ENCODE measurements at places on chromosomes 3 and 15. TPM values are rescaled to one million over a fixed set of nuclear protein-coding genes. Genes with fewer than 3 reads are reported as not detected.

The FBN1 gene
- 249 TPM for total RNA-seq

DNA sequence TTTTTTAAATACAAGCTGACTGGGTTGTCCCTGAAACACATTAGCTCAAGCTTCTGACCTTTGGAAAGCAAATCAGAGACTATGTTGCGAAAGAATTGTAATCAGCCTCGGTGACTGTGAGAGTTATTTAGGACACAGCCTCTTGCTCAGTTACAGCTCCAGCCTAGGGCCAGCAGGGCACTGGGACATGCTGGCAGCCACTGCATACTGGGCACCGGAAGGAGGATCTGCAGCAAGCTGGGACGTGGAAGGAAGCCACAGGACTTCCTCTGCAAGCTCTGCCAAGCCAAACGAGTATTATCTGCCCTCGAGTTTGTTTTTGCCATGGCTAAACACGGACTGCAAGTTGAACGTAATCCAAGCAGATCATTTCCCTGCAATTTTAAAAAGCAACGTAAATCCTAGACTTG is 24.4 kb upstream of the COPG1 start:
- no peaks in the 10 kb centered on the region for H3K27me3 ChIP-seq
- H3K4me3 ChIP-seq, result no peak overlapping the region
- no peak for DNase-seq
- H3K4me1 ChIP-seq, result peaks cover 4% of the 10 kb centered on the region
- no peaks in the 10 kb centered on the region for H3K36me3 ChIP-seq

DNA sequence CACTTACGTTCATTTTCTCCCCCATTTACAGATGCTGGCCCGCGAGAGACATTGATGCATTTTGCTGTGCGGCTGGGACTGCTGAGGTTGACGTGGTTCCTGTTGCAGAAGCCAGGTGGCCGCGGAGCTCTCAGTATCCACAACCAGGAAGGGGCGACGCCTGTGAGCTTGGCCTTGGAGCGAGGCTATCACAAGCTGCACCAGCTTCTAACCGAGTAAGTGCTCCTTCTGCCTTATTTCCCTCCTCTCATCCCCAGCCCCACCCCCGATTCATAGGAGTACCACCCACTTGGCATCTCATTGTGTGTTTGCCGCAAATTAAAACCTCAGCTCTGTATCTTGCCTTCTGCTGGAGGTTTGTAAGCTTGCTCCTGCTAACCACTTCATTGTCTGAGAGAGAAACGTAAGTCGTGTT is 163.3 kb downstream of the AKAP13 start:
- no peaks in the 10 kb centered on the region for H3K4me1 ChIP-seq
- H3K27me3 ChIP-seq, result no peaks in the 10 kb centered on the region
- H3K4me3 ChIP-seq, result no peak overlapping the region
- DNase-seq, result peak; percentile 90

GRCh38 chr3:14335774-14336748 is 66.3 kb upstream of the SLC6A6 start:
- DNase-seq, result no peak
- no peaks in the 10 kb centered on the region for H3K36me3 ChIP-seq
- H3K27me3 ChIP-seq, result no peaks in the 10 kb centered on the region
- no peaks in the 10 kb centered on the region for H3K4me1 ChIP-seq

DNA sequence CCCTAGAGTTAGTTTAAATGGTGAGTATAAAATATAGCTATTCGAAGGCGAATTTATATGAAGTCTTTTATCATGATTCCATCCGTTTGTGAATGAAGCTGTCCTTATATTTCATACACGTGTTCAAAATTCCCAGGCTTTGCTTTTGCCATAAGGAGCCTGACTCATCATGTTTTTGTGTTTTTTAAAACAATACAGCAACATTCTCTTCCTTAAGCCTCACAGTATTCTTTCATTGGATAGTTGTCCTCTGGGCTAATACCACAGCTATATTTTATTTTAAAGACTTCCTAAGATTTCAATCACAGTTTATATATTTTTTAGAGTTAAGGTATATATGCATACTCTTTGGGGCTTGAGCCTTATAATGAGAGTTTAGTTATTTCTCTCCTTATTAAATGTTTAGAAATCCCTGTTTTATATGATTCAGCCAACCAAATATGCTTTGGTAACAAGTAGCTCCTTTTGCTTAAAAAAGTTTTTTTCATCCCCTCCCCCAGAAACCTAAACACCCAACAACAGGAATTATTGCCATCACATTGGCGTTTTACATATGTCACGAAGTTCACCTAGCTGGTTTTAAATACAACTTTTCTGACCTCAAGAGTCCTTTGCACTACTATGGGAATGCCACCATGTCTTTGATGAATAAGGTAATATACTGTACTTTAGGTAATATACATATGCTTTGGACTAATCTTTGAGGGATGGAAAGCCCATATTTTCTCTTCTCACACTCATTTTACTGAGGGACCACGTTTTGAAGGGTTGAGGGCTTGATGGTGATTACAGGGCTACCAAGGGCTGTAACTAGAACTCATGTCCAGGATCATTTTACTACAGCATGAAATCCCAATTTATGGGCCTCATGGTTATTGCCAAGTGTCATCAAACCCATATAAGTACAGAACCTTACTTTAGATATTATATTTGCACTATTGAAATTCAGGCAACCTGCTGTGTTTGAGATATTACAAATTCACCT is 28.5 kb downstream of the ST3GAL6 start:
- no peaks in the 10 kb centered on the region for H3K36me3 ChIP-seq
- DNase-seq, result no peak
- no peak overlapping the region for H3K4me3 ChIP-seq
- no peaks in the 10 kb centered on the region for H3K27me3 ChIP-seq
- H3K27ac ChIP-seq, result no peak overlapping the region

GRCh38 chr15:47439146-47440111 is 277.9 kb upstream of the SEMA6D start:
- DNase-seq, result no peak
- H3K27ac ChIP-seq, result no peak overlapping the region
- no peaks in the 10 kb centered on the region for H3K36me3 ChIP-seq

GRCh38 chr3:194521510-194522260 is 34.9 kb upstream of the ATP13A3 start:
- DNase-seq, result no peak
- no peak overlapping the region for H3K4me3 ChIP-seq
- no peaks in the 10 kb centered on the region for H3K36me3 ChIP-seq
- no peak overlapping the region for H3K27ac ChIP-seq
- H3K27me3 ChIP-seq, result no peaks in the 10 kb centered on the region
- no peaks in the 10 kb centered on the region for H3K4me1 ChIP-seq

The CX3CR1 gene
- total RNA-seq, result 27.7 TPM

GRCh38 chr3:97691354-97691753 is 73.2 kb upstream of the ARL6 start:
- no peak overlapping the region for H3K27ac ChIP-seq
- no peaks in the 10 kb centered on the region for H3K36me3 ChIP-seq
- H3K27me3 ChIP-seq, result no peaks in the 10 kb centered on the region
- DNase-seq, result no peak
- no peaks in the 10 kb centered on the region for H3K4me1 ChIP-seq

DNA sequence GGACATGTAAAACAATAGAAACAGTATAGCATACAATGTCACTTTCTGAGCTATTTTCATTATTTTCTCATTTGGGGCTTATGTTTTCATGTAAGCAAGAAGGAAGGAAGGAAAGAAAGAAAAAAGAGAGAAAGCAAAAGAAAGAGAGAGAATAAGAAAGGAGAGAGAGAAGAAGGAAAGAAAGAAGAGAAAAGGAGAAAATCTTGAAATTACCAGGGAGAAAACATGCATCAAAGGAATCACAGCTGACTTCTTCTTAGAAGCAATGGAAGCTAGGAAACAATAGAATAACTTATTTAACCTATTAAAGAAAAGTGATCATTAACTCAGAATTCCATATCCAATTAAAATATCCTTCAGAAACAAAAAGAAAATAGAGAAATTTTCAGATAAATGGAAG is 471.5 kb downstream of the OCA2 start:
- H3K4me1 ChIP-seq, result peaks cover 6% of the 10 kb centered on the region
- no peaks in the 10 kb centered on the region for H3K36me3 ChIP-seq
- H3K4me3 ChIP-seq, result no peak overlapping the region
- H3K27ac ChIP-seq, result no peak overlapping the region

The DLL4 gene
- 7.5 TPM for total RNA-seq

The TBCCD1 gene
- total RNA-seq, result 25.5 TPM

- no peak overlapping the region for H3K27ac ChIP-seq
- H3K27me3 ChIP-seq, result no peaks in the 10 kb centered on the region
- H3K36me3 ChIP-seq, result no peaks in the 10 kb centered on the region
- peaks cover 22% of the 10 kb centered on the region for H3K4me1 ChIP-seq
- no peak overlapping the region for H3K4me3 ChIP-seq
Measured at GRCh38 chr15:88644741-88645140, 5.9 kb downstream of the ISG20 start.

The FOXL2 gene
- total RNA-seq, result 0.30 TPM

DNA sequence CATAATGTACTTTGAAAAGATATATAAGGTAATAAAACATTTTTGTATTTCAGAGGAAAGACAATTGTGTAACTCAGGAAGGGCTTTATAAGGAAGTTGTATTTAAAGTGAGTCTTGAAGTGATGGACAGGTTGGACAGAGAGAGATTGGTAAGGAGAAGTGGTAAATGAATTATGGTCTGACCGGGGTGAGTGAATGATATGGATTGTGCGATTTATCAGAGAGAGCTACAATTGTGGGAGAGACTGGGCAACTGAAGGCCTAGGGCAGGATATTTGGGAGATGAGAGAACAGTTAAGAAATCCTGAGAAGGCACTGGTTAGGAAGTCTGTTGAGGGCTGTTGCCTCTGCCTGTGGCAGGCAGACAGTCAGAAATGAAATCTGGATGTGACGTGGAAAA is 14.8 kb downstream of the IL1RAP start:
- DNase-seq, result no peak
- no peaks in the 10 kb centered on the region for H3K27me3 ChIP-seq
- no peak overlapping the region for H3K27ac ChIP-seq
- no peaks in the 10 kb centered on the region for H3K36me3 ChIP-seq

All from spinal cord (tissue), 10 donors.